GM04503 (cell line): ENCODE measurements at places on chromosomes 1 and 21.

DNA sequence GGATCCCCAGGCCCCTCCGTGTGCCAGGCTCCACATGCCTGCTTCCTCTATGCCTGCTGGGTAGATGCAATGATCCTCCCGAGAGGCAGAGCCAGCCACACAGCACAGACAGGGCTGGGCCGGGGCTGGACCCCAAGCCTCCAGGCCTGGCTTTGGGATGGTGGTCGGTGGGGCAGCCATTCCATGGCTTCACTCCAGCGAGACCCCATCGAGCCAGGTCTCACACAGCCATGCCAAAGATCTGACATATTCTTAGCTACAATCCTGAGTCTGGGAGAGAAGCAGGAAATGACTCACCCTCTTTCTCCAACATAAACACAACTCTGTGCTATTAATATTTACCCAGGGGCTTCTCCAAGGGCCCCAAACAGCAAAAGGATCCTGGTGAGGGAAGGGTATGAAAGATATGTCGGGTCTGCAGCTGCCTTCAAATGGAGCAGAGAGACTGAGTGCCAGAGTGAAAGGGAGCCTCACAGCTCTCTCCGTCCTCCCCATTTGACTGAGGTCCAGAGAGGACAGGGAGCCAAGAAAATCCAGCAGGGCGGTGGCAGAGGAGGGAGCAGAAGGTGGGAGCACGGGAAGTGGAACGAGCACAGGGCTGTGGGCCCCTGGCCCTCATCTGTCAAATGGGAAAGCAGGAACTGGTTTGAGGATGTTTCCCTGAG, 639.5 kb downstream of the MATN1 start:
- DNase-seq: peak; percentile 27

DNA sequence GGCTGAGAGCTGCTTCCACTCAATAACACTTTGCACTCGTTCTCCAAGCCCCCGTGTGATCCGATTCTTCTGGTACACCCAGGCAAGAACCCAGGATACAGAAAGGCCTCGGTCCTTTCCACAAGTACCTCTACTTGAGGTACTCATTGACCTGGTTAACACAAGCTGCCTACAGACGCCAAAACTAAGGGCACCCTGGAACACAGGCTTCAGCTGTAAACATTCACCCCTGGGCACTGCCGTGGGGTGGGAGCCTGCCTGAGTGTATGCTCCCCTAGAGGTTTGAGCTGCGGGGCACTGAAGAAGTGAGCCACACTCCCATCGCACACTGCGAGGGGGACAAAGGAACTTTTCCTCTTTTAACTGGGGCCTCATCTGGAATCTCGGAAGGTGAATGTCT, 30.5 kb downstream of the LRRC3 start:
- no peak for DNase-seq

DNA sequence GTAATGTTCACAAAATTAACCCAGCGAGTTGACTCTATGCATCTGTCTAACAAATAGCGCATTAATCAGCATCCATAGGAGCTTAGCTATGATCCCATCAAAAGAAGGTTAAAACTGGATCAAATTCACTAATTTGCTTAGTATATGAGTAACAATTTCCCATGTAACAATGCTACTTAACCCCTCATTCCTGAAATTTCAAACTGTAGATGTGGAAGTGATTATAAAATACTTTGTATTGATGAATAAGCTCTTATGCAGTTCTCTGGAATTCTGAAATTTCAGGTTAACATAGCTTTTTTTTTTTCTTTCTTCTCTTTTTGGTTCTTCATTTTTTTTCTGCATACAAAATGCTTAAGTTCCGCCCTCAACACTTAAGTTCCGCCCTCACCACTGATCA, 1272.7 kb downstream of the KCNT2 start:
- DNase-seq: peak; percentile 33

GRCh38 chr21:45167796-45168222, 93.4 kb downstream of the ADARB1 start:
- no peak for DNase-seq

DNA sequence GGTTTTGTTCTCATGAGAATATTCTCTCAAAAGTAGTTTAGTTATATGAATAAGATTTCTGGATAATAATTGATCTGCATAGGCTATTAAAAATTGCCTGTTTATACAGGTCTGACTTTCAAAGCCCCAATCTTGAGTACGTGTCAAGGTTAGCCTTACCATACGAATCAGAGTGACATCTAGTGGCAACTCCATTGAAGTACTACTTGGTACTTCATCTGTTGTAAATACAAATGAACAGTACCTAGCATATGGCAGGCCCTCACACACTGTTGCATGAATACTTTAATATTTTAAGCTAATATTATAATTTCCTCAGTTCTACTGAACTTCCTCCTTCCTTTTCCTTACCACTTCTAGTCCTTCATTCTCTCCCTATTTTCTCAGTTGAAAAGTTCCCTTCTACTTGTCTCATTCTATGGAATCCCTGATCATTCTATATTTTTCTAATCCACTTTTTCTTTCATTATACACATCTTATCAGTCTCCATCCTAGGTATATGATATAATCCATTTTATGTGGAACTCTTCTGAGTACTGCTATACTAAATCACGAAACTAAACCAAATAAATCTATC, 101.2 kb downstream of the AKT3 start:
- DNase-seq: peak; percentile 31

DNA sequence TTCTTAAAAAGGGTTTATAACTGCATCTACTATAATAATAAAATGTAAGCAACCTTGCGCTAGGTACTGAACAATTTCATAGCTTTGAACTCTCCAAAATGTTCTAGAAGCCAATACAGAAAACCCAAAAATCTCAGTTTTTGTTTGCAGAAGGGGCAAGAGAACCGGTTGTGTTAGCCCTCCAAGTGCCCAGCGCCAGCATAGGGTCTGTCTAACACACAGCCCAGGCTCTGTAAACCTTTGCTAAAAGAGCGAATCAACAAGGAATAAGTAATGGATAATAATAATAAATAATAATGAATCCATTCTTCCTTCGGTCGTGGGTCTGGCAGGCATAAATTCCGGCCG, 333 bp upstream of the CHAF1B start:
- no peak for DNase-seq
